AG04450 (cell line): ENCODE measurements at places on chromosomes 16 and 17. TPM values are rescaled to one million over a fixed set of nuclear protein-coding genes. Genes with fewer than 3 reads are reported as not detected.

The CDT1 gene
- 1.2 and 2.4 TPM in 2 replicates for polyA plus RNA-seq

The CDH8 gene
- not detected in 2 replicates for polyA plus RNA-seq

The PHOSPHO1 gene
- polyA plus RNA-seq = 0.05 and 0.09 TPM in 2 replicates

The PRSS33 gene
- polyA plus RNA-seq = not detected in 2 replicates

The KRTAP4-1 gene
- not detected in 2 replicates for polyA plus RNA-seq

The KRTAP3-2 gene
- polyA plus RNA-seq = not detected in 2 replicates

The PYDC1 gene
- not detected in 2 replicates for polyA plus RNA-seq

DNA sequence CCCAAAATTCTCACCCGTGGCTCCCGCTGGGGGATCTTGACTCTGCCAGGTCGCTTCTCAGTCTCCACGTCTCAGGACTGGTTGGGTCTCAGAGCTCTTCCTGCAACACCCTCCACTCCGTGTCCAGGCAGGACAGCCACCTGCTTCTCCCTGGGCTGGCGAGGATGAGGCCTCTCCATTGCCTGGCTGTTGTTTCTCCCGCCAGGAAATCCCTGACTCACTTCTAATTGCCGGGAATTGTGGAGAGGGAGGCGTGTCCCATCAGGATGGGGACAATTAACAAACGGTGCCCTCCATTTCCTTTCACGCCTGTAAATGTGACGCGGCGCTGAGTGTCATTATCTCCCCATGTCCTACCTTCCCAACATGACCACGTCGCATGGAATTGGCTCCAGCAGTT lies 204.5 kb downstream of the RBFOX3 start:
- no peak for DNase-seq

DNA sequence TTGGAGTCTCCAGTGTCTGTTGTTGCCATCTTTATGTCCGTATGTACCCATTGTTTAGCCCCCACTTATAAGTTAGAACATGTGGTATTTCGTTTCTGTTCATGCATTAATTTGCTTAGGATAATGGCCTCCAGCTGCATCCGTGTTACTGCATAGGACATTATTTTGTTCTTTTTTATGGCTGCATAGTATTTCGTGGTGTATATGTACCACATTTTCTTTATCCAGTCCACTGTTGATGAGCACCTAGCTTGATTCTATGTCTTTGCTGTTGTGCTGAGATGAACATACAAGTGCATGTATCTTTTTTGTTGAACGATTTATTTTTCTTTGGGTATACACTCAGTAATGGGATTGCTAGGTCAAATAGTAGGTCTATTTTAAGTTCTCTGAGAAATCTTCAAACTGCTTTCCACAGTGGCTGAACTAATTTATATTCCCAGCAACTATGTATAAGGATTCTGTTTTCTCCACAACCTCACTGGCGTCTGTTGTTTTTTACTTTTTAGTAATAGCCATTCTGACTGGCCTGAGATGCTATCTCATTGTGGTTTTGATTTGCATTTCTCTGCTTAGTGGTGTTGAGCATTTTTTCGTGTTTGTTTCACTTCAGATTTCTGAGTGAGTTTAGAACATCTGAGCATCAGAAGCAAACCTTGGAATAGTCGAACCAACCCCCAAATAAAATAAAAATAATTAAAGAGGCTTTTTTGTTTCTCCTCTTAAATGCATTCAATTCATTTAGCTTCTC lies 304.7 kb downstream of the ZFHX3 start:
- DNase-seq = no peak

GRCh38 chr17:58360296-58361063 lies 8.5 kb upstream of the SUPT4H1 start:
- no peak for DNase-seq

GRCh38 chr16:54210452-54211125 lies 76.0 kb downstream of the IRX3 start:
- no peak for DNase-seq

DNA sequence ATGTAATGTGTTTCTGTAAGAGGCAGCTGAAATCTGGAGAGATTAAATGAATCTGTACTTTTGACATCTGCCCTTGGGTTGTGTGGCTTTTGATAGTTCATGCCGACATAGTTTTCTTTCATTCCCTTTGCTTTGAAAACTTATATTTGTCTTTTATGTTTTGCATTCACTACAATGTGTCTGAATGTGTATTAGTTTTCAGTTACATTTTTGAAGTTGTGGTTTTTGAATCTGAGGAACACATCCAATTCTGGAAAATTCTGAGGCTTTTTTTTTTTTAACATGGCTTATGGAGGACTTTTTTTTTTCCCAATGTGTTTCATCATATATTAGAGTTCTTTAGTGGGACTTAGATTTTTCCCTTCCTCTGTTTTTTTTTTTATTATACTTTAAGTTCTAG lies 683.7 kb upstream of the SOX9 start:
- DNase-seq = no peak

DNA sequence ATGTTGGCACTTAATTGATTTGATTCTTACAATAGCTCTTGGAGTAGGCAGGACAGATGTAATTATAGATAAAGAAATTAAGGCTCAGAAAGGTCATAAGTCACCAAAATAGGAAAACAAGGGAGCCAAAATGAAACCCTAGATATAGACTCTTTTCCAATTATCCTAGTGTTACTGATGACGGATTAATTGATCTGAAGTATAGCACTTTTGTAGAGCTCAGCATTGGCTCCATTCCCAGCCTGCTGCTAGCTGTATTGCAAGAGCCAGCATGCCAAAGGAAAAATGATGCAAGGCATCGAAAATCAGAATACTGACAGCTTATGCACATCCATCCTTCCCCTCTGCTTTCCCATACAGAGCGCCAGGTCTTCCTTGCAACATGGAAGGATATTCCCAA lies 21.6 kb upstream of the RASL10B start:
- DNase-seq = no peak

- no peak for DNase-seq
Measured at GRCh38 chr17:35167666-35168065, 20.0 kb downstream of the UNC45B start.

DNA sequence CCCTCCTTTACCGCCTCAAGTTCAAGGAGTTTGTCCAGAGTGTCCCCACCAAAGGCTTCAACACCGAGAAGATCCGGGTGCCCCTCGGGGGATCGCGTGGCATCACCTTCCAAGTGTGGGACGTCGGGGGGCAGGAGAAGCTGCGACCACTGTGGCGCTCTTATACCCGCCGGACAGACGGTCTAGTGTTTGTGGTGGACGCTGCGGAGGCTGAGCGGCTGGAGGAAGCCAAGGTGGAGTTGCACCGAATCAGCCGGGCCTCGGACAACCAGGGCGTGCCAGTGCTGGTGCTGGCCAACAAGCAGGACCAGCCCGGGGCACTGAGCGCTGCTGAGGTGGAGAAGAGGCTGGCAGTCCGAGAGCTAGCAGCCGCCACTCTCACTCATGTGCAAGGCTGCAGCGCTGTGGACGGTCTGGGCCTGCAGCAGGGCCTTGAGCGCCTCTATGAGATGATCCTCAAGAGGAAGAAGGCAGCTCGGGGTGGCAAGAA lies 1.1 kb downstream of the ARL4D start:
- no peak for DNase-seq

DNA sequence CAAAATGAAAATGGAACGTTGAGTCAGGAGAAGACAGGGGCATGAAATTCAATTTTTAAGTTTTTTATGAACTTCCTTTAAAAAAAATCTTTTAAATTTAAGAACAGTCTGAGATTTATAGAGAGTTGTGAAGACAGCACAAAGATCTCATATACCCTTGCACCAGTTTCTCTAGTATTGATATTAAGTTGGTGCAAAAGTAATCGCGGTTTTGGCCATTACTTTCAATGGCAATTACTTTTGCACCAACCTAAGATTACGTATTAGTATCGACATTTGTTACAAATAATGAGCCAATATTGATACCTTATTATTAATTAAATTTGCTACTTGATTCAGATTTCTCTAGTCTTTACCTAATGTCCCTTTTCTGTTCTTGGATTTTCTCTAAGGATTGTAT lies 684.4 kb upstream of the CDH8 start:
- DNase-seq = no peak
